Spinal cord (tissue), 10 donors: ENCODE measurements at places on chromosomes 5 and 9.

DNA sequence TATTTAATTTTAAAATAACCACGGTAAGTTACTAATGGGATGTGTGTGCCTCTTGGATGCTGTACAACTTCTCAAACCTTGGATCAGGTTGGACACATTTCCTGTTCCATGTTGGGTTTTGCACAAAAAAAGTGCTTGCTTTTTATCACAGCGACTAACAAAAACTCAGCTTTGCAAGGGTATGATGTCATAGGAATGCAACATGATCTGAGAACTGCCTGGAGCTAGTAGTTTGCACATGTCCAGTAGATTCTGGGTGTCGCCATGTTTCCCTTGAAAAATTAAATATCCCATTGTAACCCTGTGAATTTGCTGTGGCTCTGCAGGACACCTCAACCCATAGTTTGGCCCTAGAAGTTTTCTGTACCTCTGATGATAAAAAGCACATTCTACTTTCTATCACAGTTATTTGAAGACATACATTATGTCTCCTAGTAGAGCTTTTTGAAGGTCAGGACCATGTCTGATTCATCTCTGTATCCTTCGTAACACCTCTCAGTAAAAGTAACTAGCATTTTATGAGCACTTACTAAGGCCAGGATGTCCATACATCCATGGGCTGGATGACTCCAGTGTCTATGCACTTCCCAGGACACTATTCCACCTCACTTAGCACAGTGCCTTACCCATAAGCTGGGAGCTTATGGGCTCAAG, 11.5 kb upstream of the FRMPD1 start:
- DNase-seq = no peak

- DNase-seq = no peak
These were observed 47.1 kb downstream of the SEMA5A start for GRCh38 chr5:9498541-9499497.

DNA sequence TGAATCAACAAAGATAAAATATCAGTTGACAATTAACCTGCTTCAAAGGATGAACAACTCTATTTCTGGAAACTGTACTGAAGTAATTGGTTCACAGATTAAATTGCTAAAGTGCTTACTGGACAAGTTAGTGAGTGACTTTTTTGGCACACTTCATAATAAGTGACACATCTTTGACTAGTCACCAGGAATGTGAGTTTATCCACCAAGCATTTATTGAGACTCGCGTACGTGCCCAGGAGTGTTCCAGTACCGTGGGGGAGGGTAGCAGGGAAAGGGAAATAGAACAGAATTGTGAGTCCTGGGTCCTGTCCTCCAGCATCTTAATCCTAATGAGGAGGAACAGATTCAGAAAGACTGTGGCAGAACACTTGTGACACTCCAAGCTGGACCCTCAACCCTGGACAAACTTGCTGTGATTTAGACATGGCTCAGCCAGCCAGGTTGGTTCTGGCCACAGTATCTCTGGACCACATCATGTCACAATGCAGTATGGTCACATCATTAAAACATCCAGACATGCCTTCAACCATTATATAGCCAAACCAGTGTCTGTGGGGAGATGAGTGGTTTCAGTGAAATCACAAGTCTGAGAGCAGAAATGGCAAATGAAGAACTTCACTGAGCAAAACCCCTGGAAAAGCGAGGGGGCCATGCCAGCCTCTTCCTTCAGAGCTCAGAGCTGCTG, 623.1 kb downstream of the BNC2 start:
- no peak for DNase-seq

DNA sequence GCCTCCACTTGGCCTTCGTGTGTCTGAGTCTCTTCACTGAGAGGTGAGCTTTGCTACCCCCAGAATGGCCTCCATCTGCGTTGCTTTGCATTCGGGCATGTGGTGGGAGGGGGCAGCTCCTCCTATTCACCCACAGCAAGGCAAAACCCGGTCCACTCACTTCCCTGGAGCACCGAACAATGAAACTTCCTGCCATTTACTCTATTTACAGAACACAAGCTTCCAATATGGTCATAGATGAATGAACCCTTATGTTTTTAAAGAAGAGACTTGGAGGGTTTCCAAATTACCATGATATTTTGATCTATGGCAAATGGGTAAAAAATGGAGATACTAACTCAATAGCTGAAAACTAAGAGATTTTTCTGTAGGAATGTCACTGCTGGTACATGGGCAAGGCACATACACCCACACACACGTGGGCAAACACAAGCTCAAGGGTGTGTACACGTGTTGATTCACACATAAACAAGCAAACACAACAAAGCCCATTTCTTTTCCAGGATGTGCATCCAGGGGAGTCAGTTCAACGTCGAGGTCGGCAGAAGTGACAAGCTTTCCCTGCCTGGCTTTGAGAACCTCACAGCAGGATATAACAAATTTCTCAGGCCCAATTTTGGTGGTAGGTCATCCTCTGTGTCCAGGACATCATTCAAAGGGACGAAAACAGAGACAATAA, 5.2 kb downstream of the GABRP start:
- no peak for DNase-seq

- no peak for DNase-seq
These were observed 30.4 kb downstream of the NSUN2 start for GRCh38 chr5:6602441-6602840.

DNA sequence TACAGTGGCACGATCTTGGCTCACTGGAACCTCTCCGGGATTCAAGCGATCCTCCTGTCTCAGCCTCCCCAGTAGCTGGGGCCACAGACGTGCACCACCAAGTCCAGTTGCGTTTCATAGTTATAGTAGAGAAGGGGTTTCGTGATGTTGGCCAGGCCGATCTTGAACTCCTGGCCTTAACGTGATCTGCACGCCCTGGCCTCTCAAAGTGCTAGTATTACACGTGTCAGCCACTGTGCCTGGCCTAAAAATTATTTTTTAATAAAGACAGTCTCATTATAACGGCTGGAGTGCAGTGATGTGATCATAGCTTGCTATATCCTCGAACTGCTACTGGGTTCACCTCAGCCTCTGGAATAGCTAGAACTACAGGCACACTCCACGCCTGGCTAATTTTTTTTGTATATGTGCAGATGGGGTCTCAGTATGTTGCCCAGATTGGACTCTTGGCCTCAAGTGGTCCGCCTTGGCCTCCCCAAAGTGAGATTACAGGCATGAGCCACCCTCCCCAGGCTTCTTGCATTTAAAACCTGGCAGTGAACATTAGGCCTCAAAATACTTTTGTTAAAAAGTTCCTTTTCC, 4.4 kb downstream of the NPM1 start:
- DNase-seq = no peak

GRCh38 chr9:110671849-110672248, 3.3 kb downstream of the MUSK start:
- DNase-seq = no peak

GRCh38 chr5:10476878-10477277, 35.2 kb downstream of the ROPN1L start:
- no peak for DNase-seq

DNA sequence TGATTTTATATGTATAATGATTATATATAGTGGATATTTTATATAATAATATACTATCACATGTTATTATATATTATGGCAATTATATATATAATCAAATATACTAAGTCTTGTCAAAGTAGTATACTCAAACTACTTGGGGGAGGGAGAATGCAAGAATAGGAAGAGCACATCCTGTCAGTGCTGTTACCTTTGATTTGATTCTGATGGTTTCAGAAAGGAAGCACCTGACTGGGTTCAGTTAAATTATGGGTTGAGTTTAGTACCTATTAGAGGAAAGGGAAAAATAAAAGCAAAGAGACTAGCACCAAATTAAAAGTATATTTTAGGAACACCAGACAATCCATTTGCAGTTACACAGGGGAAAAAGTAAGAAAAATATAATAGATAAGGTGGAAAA, 107.6 kb downstream of the GRIA1 start:
- DNase-seq = no peak

GRCh38 chr5:178244576-178244975, 12.0 kb upstream of the PHYKPL start:
- DNase-seq = no peak

DNA sequence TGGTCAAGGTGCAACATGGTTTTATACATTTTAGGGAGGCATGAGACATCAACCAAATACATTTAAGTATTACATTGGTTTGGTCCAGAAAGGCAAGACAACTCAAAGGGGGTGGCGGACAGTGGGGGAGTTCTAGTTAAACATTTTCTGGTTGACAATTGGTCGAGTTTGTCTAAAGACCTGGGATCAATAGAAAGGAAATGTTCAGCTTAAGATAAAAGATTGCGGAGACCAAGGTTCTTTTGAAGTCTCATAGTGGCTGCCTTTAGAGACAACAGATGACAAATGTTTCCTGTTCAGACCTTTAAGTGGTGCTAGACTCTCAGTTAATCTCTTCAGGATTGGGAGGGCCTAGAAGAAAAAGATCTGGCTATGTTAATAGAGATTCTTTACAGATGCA, 47.7 kb upstream of the TTC39B start:
- DNase-seq = no peak

DNA sequence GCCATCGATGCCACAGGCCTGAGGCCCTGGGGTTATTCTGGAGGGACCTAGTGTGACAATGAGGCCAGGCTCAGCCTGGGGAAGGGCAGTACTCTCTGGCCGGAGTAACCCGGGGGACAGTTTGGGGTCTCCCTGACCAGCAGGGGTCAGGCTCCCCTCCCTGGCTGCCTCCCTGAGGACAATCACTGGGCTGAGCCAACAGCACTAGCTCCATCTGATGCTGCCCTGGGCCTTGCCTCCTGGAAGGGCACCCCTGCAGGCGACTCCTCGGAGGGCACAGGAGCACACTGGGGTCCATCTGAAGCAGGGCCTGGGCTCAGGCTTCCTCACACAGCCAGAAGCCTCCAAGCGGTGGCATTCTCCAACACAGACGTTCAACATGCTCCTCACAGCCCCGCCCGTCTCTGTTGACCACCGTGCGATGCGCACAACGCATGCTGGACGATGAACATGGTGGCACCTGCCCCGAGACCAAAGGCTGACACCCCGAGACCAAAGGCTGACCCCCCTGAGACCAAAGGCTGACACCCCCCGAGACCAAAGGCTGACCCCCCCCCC, 68.3 kb downstream of the ADAMTS2 start:
- no peak for DNase-seq

DNA sequence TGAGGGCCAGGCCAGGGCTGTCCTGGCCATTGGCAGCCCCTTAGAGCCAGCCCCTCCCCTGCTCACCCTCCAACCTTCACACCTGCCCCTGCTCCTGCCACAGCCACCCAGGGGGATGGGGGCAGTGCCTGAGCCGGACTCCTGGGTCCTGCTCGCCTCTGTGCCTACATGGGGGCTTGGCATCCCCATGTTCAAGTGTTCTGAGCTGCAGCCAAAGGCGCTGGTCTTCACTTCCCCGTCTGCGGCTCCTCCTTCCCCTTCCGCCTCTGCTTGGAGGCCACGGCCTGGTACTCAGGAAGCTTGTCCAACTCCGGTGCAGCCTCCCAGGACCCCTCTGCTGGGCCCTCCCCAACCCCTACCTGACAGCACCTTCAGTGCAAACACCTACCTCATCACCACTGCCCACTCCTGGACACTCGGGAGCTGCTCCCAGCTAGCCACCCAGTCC, 2.3 kb upstream of the DNLZ start:
- no peak for DNase-seq

GRCh38 chr9:124940521-124940893, 376 bp downstream of the GOLGA1 start:
- no peak for DNase-seq

DNA sequence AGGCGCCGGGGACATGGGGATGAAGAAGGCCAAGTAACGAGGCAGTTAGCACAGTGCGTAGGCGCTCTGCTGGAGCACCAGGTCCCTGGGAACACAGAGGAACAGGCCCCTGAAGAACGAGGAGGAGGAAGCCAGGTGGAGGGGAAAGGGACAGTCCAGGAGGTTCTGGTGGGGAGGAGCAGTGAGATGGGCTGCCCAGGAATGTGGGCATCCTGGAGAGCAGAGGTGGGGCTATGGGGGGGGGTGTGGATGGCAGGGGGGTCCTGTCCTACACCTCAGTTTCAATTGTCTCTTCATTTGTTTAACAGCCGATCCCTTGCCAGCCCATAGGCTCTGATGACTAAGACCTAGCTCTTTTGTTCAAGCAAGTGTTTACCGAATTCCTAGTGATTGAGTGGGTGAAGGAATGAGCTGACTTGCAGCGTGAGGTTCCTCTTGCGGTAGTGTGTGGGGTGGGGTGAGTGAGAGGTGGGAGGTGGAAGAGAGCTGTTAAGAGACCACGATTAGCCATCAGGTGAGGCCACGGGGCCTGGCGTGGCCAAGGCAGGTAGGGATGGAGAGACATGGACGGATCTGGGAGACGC, 8.4 kb upstream of the PHYHD1 start:
- no peak for DNase-seq

DNA sequence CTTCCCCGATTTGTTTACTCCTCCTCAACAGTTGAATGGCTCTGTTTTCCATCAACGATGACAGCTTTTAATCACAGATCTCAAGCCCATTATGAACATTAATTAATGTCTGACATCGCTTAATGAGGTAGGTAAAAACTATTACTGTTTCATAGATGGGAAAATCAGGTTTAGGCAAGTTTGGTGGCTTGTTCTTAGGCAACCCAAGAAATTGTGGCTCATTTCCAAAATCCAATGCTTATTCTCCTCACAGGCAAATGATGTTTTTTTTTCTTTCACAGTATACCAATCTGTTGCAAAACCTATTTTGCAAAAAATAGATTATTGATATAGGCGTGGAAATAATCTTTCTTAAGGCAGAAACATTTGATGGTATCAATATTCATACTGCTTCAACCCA, 70.8 kb upstream of the CHD1 start:
- DNase-seq = no peak

- no peak for DNase-seq
These were observed 13.1 kb upstream of the HSD17B4 start for GRCh38 chr5:119439140-119439631.

DNA sequence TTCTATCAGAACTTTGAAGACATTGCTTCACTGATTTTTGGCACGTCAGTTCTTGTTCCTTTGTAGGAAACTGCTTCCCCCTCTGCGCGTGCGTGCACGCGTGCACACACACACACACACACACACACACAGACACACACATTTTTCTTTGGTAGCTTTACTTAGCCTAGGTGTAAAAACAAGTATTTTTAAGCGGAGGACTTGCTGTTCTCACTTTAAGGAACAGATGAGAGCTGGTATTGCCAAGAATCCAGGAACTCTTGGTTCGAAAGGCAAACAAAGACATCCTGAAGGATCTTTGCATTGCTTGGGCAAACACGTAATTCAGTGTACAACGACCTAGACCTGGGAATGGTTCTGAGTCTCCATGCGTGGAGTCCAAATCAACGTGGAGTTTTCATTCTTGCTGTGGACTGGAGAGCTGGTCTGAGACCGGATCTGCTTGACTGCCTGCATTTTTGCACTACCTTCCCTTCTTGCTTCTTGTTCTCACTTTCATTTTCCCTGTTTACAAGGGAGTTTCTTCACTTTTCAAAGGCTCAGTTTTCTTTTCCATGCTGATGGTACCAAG, 8.2 kb downstream of the TMEM268 start:
- DNase-seq = no peak
